ENCODE measurements at places on chromosomes 4 and X.

GRCh38 chr4:140856621-140857062, 100.5 kb upstream of the TBC1D9 start:
- DNase-seq: no peak

DNA sequence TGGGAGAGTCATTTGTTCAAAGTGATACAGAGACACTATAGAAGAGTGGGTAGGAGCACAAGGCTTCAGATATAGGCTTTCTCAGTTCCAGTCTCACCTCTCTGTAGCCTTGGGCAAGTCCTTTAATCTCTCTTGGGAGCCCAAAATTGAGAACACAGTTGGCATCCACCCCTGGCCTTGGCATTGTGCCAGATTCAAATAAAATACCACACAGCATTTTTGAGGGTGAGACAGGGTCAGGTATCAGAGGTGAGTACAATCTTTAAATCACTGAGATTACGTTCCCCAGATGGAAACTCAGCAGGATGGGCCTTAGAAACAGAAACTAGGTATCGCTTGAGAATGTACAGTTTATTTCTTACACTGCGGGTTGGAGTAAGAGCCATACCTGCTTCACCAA, 25.2 kb upstream of the SMIM10L2A start:
- DNase-seq: no peak

DNA sequence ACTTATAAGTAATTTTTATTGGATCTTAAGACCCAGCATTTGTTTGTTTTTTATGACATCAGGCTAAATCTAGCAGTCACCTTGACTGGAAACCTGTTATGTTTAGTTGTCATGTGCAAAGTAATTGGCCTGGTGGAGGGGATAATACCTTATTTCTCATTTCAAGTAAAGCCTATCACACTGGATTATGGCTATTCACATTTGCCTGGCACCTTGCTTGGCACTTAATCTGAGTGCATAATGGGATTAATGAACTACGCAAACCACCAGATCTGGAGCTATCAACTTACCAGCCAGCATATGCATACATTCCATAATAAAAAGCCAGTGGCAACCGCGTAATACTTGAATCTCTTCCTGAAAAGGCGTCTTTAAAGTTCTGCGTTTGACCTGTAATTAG, 23.2 kb downstream of the SLC7A11 start:
- no peak for DNase-seq

GRCh38 chr4:71474731-71475130, 135.9 kb downstream of the SLC4A4 start:
- no peak for DNase-seq

- no peak for DNase-seq
These were observed 194.2 kb downstream of the MAD2L1 start for GRCh38 chr4:119872371-119873016.

- DNase-seq: no peak
These were observed 96.0 kb downstream of the TENM3 start for GRCh38 chr4:182339221-182339641.

- peak; percentile 37 for DNase-seq
These were observed 638 bp downstream of the BLTP1 start for GRCh38 chr4:122152711-122153226.

GRCh38 chr4:152536545-152537182, 772 bp upstream of the FBXW7 start:
- DNase-seq: peak; percentile 26

GRCh38 chr4:30511751-30512150, 208.4 kb upstream of the PCDH7 start:
- no peak for DNase-seq

- DNase-seq: no peak
These were observed 1168.1 kb downstream of the PCDH19 start for GRCh38 chrX:99242001-99242400.

DNA sequence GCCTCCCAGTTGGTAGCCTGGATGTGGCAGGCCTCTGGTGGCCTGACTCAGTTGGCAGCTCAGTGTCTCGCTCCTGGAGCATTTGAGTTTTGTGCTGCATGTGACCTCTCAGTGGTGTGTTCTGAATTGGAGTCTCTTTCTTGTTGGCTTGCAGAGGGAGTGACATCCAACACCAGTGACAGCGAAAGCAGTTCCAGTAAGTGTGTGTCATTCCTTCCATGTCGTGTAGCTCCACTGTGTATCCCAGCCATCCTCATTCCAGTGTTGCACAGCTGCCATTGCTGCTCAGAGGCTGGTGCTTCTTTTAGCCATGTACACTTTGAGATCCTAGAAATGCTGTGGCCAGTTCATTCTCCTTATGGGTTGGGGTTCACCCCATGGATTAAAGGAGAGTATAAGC, 52.4 kb downstream of the DLG3 start:
- no peak for DNase-seq

GRCh38 chrX:65685112-65685511, 17.7 kb downstream of the MSN start:
- no peak for DNase-seq

GRCh38 chr4:111937368-111937767, 207.9 kb upstream of the FAM241A start:
- peak; percentile 25 for DNase-seq

DNA sequence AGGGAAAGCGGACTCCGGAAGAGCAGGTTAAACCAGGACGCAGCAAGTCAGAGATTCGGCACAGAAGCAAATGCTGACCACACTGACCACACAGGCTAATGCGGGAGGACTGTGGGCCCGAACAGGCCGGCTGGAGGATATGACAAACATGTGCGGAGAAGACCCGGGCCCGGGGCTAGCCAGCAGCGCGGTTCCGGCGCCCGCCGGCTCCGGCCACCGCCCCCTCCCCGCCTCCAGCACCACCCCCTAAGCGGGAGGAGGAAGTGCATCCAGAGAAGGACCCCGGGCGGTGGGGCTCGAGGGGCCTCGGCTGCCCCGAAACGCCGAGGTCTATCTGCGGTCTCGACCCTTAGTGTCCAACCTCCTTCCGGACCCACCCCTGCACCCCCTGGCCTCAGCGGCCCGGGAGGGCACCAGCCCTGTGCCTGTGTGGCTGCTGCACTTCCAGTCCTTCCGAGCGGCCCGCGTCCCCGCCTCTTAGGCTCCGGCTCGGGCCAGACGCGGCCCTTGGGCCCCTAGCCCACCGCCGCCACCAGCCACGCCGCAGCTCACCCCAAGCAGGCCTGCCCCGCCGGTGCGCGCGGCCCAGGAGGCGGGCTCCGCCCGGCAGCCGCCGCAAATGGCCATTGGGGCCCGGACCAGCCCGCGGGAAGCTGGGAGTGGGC, 2.1 kb downstream of the ELOVL6 start:
- DNase-seq: peak; percentile 46

- DNase-seq: no peak
These were observed 8.4 kb downstream of the PGAM4 start for GRCh38 chrX:77961063-77961462.

All from inflammatory macrophage treated with lipopolysaccharide for 4 hours (primary cell).